ENCODE measurements at places on chromosomes 5 and 9.

GRCh38 chr9:71582347-71582746, 186.0 kb downstream of the CEMIP2 start:
- DNase-seq: no peak

GRCh38 chr9:121972501-121972981, 120.6 kb downstream of the TTLL11 start:
- DNase-seq: peak; percentile 68

- no peak for DNase-seq
Measured at GRCh38 chr9:36424289-36425055, 24.4 kb upstream of the RNF38 start.

DNA sequence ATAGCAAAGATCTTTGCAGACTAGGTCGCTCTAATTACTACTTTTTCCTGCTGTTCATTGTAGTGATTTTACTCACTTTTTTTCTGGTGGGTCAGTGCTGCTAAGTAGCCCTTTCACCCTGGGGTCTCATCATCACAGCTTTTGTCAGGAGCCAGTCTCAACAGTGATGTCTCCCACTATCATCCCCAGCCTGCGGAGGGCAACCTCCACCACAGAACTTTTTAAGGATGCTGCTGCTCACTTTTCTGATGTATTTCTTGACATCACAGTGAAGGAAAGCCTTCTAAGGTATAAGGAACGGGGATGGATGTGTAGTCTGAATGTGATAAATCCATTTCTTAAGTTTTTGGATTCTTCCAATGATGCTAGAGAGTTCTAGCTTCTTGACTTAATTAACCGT, 242.5 kb upstream of the RIOK2 start:
- DNase-seq: peak; percentile 25

GRCh38 chr5:154745349-154745748, 9.8 kb upstream of the LARP1 start:
- no peak for DNase-seq

DNA sequence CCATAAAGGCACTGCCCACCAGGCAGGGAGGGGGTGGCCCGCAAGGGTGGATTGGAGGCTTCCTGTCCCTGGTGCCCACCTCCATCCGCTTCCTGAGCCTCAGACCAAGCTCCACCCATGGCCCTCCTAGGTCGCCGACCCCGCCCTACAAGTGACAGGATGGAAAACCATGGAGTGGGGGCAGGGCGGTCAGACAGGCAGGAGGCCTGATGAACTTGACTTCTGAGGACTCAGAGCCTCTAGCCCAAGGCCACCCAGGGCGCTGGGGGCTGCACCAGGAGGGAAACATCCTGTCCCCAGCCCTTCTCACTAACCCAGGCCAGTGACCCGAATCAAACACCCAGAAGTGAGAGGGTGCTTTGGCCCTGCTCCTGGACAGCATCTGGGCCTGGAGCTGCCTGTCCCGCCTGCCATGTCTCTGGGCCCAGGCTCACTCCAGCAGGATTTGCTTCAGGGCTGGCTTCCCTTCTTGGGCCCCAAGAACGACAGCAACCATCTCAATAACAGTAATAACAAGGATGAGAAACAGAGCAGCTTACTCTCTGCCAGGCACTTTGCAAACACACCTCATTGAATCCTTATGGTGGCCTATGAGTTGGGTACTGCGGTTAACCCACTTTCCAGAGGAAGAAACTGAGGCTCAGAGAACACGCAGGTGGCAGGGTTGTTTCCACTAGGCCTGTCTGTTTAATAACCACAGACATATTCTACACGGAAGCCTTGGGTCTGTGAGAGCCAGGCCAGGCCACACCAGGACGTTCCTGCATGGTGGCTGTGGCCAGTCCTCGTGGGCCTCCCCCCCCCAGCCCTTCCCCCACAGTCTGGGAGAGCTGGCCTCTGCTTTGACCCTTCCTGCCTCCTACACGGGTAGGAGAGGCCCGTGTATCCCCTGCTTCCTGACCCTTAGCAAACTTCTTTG, 4.4 kb upstream of the ST6GALNAC6 start:
- peak; percentile 95 for DNase-seq

GRCh38 chr9:135416664-135417290, 62.8 kb upstream of the PPP1R26 start:
- DNase-seq: no peak

DNA sequence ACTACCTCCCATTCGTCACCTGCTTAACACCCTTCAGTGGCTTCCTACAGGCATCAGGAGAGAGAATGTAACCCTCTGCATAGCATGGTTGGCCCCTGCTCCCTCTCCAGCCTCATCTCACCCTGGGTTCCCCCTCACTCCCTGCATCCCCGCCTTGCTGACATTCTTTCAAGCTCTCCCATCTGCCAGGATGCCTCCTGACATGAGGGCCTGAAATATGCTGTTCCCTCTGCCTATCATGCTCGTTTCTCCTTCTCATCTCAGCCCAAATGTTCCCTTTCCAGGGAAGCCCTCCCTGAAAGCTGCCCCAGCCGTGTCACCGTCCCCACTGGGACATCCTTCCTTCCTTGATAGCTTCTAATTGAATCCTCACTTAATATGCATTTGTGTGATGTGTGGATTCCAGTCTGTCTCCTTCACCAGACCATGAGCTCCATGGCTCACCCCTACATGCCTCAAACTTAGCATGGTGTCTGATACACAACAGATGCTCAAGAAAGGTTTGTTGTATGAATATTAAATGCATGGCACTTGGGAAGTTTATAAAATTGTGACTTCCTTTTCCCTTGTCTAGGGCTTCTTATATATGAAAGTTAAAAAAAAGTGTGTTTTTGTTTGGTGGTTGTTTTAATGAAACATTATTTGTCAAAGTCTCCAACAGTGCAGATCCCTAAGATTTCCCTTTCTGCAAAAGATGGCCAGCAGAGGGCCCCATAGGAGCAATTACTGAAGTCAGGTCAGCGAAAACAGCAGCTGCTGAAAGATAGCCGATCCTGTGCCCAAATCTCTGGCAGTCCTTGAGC, 7.3 kb upstream of the C5orf58 start:
- peak; percentile 74 for DNase-seq

- DNase-seq: no peak
Measured at GRCh38 chr5:147912011-147912410, 5.7 kb upstream of the C5orf46 start.

GRCh38 chr9:125511789-125512660, 195.0 kb downstream of the MAPKAP1 start:
- no peak for DNase-seq

DNA sequence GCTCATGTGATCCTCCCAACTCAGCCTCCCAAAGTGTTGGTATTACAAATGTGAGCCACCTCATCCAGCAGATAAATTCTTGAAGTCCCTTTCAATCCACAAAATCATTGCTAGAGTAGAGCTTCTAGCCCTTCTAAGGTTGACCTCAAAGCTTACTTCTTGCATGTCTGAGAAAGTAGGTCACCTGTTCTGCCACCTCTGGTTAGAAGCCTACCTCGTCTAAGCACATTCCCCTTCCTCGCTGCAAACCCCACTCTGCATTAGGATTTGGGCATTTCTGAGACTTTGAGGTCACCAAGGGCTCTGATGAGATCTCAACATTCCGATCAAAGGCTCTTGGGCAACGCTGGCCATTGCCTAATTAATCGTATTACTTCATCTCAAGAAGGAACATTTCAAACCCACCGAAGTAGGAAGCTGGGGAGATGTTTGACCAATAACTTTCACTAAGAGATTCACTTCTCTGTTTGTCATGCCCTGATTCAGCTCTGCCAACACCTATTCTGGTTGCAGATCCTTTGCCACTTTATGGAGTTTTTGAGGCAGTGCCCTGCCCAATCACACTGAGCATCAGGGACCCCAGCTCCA, 8.6 kb downstream of the ADAM19 start:
- DNase-seq: peak; percentile 33

DNA sequence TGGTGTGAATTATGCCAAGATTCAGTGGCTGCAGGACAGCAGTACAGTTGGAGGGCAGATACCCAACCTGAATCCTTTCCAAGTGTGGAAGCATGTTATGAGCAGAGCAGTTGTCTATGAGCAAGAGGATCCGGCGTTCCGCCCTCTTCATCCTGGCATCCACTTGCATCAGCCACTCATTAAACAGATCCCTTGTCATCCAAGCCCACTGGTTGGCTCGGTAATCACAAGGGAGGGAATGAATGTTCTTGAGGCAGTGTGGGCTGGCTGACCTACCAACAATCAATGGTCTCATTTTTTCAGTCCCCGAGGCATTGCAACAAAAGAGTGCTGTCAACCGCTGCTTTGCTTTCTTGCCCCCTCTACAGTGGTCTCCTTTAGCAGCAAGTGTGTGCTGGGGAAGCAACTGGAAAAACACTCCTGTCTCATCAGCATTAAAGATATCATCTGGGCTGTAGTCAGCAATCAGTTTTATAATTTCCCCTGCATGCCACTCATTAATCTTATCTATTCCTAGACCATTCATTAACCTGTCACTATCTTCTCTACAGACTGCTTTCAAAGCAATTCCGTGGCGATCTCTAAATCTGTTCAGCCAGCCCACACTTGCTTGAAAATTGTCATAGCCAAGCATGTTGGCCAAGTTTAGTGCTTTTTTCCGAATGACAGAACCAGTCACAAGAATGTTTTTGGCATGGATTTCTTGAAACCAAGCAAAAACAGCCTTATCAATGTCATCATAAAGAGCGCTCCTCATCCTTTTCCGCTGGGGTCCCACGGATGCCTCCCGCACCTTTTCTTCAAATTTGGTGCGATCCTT, 4.9 kb downstream of the TIGD6 start:
- no peak for DNase-seq

DNA sequence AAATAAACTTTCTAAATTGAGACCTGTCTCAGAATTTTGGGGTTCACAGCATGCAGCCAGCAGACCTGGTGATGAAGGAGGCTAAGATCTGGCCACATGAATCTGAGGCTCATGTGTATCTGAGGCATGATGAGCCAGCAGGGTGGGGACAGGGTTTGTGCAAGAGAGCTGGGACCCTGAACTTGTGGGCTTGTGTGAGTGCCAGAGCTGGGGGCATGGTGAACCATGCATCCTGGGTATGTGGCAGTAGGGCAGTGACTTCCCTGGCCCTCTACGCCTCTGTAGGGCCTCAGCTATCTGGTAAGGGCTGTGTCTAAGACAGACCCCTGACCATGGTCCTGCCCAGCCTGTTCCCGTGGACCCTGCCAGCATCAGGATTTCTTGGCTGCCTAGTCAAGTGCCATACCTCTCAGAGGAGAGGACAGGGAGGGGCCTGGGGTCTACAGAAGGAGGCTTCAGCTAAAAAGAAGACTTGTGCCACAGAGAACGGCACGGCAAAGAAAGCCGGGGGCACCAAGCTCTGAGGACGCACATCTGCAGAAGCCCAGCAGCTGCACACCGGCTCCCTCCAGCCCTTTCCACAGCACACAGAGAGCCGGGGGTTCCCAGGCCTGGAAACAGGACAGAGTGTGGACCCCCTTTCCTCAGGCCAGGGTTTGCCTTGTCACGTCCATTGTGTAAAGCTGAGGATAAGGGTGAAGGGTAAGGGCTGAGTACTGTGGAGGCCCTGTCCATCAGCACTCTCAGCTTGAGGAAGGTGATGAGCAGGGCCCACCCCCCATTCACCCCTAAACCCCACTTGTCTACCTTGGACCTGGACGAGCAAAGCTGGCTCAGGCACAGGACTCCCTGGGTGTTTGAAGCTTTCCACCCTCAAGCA, 130.1 kb downstream of the MRPL36 start:
- DNase-seq: no peak

GRCh38 chr5:76503929-76504328, 100.8 kb downstream of the IQGAP2 start:
- no peak for DNase-seq

DNA sequence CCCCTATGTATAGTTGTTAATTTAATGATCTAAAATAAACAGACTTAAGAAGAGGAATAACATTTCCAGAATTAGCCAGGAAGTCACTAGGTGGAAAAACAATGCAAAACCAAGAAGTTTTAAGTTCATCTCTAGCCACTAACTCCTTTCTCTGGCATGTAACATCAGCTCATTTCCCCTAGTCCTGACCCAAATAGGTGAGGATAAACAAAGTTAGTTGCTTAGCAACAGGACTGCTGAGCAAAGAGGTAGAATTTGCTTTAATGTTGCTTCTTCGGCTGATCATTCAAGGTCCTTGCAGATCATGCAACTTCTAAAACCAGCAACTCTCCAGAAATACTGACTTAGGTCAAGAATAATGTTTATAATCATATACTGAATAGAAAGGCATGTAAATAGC, 675.8 kb downstream of the CETN3 start:
- peak; percentile 29 for DNase-seq

- no peak for DNase-seq
Measured at GRCh38 chr5:50646591-50646990, 19.8 kb upstream of the PARP8 start.

DNA sequence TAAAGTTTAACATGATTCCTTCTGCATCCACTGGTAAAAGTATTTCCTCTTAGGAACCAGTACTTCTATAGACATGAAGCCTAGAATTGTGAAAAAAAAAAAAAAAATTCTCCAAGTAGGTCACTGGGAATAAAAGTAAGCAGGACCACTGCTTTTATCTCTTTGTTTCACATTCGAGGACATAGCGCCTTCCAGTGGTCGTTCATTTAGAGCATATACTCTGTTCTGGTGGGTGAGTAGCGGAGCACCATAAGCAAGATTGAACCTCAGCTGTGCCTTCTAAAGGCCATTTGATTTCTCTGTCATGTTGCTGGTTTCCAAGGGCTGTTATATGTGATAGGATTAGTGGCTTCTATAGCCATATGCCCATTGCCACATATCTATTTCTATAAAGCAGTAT, 393.1 kb downstream of the TMEM232 start:
- peak; percentile 8 for DNase-seq

DNA sequence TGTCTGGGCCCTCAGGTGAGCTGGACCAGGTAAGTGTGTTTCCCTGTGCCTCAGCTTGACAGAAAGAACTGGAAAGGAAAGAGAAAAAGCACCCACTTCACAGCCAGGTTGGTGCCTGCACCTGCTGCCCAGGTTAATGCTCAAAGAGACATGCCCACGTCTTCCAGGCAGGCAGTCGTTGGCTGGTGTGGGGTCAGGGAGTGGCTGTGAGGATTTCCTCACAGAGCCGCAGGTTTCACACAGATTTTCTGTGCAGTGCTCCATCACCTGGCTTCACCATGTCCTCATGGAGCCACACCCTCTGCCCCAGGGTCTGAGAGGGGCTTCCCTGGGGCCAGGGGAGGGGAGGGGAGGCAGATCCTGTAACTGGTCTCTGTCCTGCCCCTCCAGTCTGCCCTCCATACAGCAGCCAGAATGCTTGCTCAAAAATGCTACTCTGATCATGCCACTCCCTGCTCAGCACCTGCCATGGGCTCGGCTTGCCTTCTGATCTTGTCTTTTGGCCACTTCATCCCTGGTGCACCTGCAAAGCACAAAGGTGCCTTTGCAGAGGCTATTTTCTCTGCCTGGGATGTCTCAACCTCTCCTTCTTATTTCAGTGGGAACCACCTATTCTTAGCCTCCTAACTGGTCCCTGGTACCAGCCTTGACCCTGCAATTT, 82.5 kb upstream of the UBTD2 start:
- DNase-seq: no peak

DNA sequence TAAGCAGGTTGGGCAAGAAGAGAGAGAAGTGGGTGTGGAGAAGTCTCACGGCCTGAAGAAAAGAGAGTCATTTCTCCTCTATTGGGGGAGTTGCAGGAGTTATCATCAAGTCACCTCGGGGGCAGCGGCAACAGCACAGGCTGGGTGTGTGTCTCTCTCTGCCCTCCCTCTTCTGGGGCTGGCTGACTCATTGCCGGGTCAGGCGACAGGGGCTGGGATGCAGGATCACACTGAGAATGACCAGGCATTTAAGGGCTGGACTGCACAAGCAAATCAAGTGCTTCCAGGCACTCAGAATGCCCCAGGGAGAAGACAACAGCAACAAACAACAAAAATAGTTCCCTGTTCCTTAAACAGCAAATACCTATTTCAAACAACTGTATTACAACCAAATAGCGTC, 6.3 kb upstream of the EQTN start:
- no peak for DNase-seq
